ENCODE measurements at places on chromosomes 4 and X. TPM values are rescaled to one million over a fixed set of nuclear protein-coding genes. Genes with fewer than 3 reads are reported as not detected.

DNA sequence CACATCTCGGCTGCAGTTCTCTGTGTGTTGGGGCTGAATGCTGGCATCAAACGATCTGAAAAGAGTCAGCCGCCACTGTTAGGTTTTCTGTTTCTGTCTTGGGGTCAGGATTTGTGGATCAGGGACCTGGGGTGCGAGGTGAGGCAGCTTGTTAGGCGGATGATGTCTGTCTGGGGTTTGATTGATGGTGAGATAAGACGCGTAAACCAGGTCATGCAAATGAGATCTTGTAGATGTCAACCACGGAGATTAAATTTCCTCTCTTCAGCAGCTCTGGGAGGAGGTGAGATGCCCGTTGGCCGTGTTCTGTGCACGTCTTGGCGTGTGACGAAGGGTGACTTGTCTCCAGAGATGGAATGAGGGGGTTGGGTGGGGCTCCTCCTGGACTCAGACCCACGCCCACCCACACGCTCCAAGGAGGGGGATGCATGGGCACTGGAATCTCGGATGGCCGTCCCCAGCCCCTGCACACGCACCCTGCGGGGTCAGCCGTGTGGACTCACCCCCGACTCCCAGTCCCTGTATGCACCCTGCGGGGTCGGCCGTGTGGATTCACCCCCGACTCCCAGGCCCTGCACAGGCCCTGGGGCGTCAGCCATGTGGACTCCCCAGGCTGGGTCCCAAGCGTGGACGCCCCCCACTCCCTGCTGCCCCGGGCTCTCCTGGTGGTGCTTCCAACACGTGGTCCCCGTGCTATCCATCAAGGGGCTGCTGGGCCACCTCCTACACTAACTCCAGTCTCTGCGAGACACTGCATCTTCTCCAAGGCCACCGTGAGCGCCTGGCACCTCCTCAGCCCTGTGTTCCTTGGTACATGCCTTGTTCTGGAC is 16.0 kb upstream of the UVSSA start:
- no peak overlapping the region for H3K4me3 ChIP-seq
- DNase-seq = no peak
- H3K27me3 ChIP-seq = no peaks in the 10 kb centered on the region
- H3K36me3 ChIP-seq = peaks cover 13% of the 10 kb centered on the region
- H3K4me1 ChIP-seq = no peaks in the 10 kb centered on the region

DNA sequence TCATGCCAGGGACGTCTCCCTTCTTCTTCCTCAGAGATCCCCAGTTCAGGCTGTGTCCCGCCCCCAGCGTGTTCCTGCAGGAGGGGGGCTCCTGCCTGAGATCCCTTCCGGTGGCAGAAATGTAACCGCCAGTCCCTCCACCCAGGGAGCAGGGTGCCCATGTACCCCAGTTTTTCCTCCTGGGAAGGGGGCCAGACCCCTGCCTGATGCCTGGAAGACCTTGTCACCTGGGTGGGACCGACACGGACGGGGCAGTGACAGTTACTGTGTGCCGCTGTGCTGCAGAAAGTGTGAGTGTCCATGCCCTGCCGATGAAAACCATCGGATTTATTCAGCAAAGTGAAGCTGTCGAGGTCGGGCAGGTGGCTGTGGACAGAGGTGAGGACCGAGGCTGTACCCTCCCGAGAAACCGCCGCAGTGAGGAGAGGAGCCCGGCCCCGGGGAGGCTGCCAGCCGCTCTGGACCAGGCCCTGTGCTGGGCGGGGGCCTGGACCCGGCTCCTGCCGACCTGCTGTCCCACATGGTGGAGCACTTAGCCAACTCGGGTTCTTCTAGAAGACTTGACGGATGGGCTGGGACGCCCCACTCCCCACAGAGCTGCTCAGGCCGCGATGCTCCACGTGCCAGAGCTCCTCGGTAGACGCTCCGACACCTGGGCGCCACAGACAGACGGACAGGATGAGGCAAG is 36.7 kb upstream of the HMX1 start:
- peaks cover 14% of the 10 kb centered on the region for H3K27me3 ChIP-seq
- no peak overlapping the region for H3K4me3 ChIP-seq
- H3K27ac ChIP-seq = no peak overlapping the region
- peak; percentile 93 for DNase-seq
- no peaks in the 10 kb centered on the region for H3K36me3 ChIP-seq
- peaks cover 12% of the 10 kb centered on the region for H3K4me1 ChIP-seq

- no peaks in the 10 kb centered on the region for H3K4me1 ChIP-seq
- no peak overlapping the region for H3K4me3 ChIP-seq
- no peak for DNase-seq
- no peak overlapping the region for H3K27ac ChIP-seq
Observed at GRCh38 chr4:119260528-119260927, 48.0 kb downstream of the USP53 start.

DNA sequence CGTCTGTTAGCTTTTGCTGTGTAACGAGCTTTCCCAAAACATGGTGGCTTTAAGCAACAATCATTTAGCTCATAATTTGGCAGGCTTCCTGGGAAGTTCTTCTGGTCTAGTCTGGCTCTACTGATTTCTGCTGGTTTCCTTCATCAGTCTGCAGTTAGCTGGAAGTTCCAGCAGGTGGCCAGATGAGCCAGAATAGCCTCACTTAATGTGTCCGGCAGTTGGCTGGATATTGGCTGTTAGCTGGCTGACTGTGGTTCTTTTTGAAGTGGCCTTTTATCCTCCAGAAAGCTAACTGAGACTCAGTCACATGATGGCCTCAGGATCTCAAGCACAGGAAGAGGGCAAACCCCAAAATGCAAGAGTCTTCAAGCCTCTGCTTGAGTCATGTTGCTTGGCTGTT is 34.9 kb downstream of the FTHL17 start:
- DNase-seq = no peak
- H3K36me3 ChIP-seq = no peaks in the 10 kb centered on the region
- H3K27ac ChIP-seq = no peak overlapping the region
- peaks cover 3% of the 10 kb centered on the region for H3K27me3 ChIP-seq
- peaks cover 12% of the 10 kb centered on the region for H3K4me1 ChIP-seq

DNA sequence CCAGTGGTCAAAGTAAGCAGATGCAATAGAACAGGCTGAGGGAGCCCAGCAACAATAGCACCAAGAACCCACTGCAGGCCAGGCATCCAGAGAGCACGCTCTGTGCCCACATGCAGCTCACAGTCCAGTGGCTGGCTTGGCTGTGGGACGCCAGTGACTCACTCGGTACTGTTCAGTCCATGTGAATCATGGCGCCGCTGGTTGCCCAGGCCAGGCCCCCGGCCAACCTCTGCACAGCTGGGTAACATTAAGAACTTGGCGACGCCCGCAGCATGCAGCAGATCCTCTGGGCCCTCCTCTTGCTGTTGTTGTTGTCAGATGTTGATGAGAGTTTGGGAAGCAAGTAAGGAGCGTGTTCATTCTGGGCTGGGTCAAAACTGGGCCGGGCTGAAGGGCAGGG is 60.5 kb downstream of the MSX1 start:
- H3K27ac ChIP-seq = no peak overlapping the region
- H3K4me3 ChIP-seq = no peak overlapping the region
- no peaks in the 10 kb centered on the region for H3K4me1 ChIP-seq
- no peaks in the 10 kb centered on the region for H3K36me3 ChIP-seq
- no peak for DNase-seq

GRCh38 chr4:6601661-6602250 is 26.8 kb downstream of the MAN2B2 start:
- no peaks in the 10 kb centered on the region for H3K27me3 ChIP-seq
- H3K27ac ChIP-seq = no peak overlapping the region
- no peak for DNase-seq
- H3K36me3 ChIP-seq = peaks cover 22% of the 10 kb centered on the region
- no peaks in the 10 kb centered on the region for H3K4me1 ChIP-seq
- no peak overlapping the region for H3K4me3 ChIP-seq

Gene SRPX2
- 10.8 TPM for total RNA-seq

Gene NPY1R
- 0.22 TPM for total RNA-seq

Gene ODAPH
- total RNA-seq = not detected

Gene CYLC1
- not detected for total RNA-seq
